Endothelial cell (in vitro differentiated cells): ENCODE measurements at places on chromosomes 5 and 9.

DNA sequence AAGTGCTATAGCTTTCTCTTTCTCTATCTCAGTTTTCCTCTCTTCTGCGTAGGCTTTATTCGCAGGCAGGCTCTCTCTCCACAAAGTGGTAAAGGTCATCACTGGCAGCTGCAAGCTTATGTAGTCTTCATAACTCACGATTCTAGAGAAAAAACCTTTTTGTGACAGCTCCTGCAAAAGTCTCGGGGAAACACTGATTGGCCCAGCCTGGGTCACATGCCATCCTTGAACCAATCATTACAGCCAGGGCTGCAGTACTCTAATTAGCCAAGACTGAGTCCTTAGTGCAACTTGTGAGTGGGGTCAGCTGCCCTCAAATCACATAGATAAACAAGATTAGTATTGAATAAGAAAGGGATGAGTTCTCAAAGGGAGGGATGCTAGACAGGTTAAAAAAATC is 18.3 kb upstream of the FRMPD1 start:
- no peak overlapping the region for H3K4me3 ChIP-seq
- H3K36me3 ChIP-seq: no peaks in the 10 kb centered on the region
- H3K4me1 ChIP-seq: peaks cover 5% of the 10 kb centered on the region
- no peak overlapping the region for H3K27ac ChIP-seq

GRCh38 chr5:136034984-136035383 is 6.2 kb downstream of the TGFBI start:
- H3K27me3 ChIP-seq: peaks cover 2% of the 10 kb centered on the region
- DNase-seq: no peak
- H3K4me1 ChIP-seq: peaks cover 32% of the 10 kb centered on the region
- no peak overlapping the region for H3K27ac ChIP-seq
- no peak overlapping the region for H3K4me3 ChIP-seq

GRCh38 chr9:107989544-107989943 is 500.0 kb upstream of the KLF4 start:
- H3K4me3 ChIP-seq: no peak overlapping the region
- H3K27ac ChIP-seq: no peak overlapping the region
- DNase-seq: no peak
- no peaks in the 10 kb centered on the region for H3K36me3 ChIP-seq
- no peaks in the 10 kb centered on the region for H3K4me1 ChIP-seq

DNA sequence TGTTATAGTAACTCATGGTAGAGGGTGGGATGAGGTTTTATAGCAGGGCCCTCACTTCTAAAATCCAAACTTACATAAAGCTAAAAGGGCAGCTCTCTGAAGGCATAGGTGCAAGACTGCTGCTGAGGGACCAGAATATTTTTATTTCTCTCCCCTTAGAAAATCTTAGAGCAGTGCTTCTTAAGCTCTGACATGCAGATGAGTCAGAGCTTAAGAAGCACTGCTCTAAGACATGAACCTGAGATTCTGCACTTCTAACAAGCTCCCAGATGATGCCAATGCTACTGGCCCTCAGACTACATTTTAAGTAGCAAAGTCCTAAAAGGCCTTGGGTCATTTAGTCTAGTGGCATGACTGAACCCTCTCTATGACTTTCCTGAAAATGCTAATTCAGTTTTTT is 97.6 kb upstream of the SPRY4 start:
- H3K4me3 ChIP-seq: no peak overlapping the region
- H3K4me1 ChIP-seq: peaks cover 37% of the 10 kb centered on the region
- H3K27me3 ChIP-seq: peaks cover 5% of the 10 kb centered on the region
- DNase-seq: no peak
- H3K36me3 ChIP-seq: no peaks in the 10 kb centered on the region
- no peak overlapping the region for H3K27ac ChIP-seq

DNA sequence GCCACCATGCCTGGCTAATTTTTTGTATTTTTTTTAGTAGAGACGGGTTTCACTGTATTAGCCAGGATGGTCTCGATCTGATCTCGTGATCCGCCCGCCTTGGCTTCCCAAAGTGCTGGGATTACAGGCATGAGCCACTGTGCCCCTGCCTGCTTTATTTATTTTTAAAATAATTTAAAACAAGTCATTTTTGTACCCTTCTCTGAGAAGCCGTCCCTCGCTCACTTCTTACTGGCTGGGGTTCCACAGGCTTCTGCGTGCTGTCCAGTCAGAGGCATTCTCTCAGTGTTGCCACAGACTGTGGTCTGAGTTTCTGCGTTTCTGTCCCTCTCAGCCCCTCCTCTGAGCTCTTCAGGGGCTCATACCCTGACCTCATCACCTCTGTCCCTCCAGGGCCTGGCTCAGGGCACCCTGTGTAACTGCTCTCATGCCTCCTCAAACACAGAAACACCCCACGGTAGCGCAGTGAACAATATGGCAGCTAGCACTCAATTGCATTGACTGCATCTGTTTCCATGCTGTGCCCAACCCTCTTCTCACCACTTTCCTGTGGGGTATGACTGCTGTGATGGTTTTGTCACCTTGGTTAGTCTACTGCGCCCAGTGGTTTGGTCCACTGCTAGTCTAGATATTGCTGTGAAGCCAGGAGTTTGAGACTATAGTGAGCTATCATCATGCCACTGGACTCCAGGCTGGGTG is 44.3 kb upstream of the SH3PXD2B start:
- H3K4me3 ChIP-seq: no peak overlapping the region
- peaks cover 4% of the 10 kb centered on the region for H3K4me1 ChIP-seq
- H3K27ac ChIP-seq: no peak overlapping the region
- no peak for DNase-seq
